ENCODE measurements at places on chromosomes 2 and 18.

DNA sequence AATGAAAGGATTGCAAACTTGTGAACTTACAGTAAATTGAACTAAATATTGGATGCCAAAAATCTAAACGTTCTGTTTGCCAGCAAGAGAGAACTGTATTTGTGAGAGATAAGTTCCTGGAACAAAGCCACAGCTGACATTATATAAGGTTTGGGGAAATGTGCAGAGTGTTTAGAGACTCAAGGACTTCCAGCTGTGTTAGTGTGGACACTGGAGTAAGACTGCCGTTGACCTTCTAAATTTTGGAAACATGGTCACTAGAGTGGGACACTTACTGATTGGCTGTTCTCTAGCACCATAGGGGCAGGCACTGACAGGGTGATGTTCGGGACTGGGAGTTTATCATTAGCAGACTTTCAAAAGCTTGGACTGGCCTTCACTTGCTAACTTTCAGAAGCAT lies 40.5 kb downstream of the SCN9A start:
- no peak for DNase-seq

- no peak for DNase-seq
These were observed 111.2 kb downstream of the PLB1 start for GRCh38 chr2:28606986-28607441.

DNA sequence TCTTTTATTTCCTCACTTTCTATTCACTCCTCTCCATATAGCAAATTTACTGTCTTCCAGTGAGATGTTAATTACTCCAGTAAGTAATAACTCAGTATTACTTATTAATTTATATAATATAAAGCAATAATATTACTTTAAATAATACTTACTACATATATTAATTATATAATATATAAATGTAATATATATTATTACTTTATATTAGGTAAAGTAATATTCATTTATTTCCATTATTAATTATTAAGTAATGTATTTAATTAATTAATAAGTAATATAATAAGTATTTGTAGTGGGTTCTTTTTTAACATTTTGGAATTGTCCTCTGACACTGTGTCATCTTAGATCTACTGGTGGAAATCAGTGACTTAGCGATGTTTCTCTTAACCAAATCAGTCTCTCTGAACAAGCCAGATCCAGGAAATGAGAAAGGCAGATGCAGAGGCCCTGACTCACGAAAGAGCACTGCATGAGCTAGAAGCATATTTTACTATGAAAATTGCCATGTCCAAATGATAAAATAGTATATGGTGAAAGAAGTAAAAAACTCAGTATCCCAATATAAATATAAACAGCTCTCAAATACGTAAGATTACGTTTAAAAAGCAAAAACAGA lies 115.9 kb downstream of the DSEL start:
- no peak for DNase-seq

GRCh38 chr2:232389327-232389726 lies 10.8 kb downstream of the ALPP start:
- DNase-seq: no peak

- DNase-seq: no peak
These were observed 1504.3 kb upstream of the PIK3C3 start for GRCh38 chr18:40450751-40451150.

DNA sequence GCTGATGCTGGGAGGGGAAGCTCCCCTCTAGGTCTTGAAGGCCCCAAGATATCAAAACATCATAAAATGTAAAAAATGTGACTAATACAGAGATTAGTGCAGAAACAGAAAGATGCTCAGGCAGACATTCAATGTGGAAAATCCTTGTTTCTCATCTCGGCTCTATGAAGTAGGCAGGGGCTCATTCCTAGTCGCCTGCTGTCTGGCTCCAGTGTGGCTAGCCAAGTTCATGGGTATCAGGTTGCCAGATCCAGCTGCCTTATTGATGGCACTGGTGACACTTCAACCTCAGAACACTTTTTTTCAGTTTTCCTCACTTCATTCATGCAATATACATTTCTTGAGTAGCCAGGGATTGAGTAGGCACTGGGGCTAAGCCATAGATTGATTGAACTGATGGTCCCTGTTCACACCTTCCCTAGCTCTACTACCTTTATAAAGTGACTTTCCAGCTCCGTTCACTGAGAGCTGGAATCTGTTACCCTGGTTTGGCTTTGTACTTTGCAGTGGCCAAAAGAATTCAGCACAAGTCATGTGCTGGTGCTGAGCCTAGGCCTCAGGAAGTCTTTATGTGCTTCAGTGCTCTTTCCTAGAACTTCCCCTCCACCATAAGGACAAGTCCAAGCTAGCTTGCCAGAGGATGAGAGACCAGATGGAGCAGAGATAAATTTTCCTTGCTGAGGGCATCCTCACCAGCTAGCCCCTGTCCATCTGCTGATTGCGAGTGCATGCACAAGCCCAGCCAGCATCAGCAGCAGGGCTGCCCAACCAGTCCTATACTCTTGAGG lies 373.6 kb upstream of the ST6GAL2 start:
- DNase-seq: no peak

DNA sequence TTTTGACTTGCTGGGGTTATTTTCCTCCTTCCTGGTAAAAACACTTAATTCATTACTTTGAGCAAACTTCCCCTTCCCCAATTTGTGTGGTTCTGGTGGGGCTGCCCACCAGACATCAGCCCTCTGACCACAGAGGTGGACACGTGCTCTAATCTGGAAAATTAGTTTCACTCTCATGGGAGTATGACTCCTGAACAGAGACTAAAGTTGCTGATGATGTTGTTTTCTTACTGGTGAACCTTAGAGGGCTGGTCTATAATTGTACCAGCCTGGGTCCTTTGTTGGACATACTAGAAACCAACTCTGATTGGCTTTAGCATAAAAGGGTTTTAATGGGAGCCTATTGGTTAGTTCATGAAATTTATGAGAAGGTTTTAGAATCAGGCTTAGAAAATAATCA lies 54.1 kb upstream of the ACYP2 start:
- DNase-seq: no peak

GRCh38 chr2:42775186-42775585 lies 11.3 kb upstream of the OXER1 start:
- no peak for DNase-seq

DNA sequence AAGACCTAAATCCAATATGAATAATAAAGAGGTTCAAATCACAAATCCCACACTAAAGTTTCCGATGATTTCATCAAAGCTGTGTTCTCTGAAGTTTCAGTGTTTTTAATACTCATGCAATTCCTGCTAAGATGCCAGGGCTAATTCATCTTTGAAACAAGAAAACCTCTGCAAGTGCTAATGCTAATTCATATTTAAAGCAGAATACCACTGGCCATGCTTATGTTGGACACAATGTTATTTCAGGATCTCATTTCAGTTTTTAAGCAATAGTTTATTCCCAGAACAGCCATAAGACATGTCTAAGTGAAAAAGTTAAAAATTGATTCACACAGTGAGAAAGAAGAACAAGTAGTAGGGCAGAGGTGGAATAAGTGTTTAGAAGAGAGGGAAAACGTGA lies 62.8 kb downstream of the GRB14 start:
- DNase-seq: no peak

GRCh38 chr2:230905448-230906421 lies 19.3 kb downstream of the GPR55 start:
- no peak for DNase-seq

DNA sequence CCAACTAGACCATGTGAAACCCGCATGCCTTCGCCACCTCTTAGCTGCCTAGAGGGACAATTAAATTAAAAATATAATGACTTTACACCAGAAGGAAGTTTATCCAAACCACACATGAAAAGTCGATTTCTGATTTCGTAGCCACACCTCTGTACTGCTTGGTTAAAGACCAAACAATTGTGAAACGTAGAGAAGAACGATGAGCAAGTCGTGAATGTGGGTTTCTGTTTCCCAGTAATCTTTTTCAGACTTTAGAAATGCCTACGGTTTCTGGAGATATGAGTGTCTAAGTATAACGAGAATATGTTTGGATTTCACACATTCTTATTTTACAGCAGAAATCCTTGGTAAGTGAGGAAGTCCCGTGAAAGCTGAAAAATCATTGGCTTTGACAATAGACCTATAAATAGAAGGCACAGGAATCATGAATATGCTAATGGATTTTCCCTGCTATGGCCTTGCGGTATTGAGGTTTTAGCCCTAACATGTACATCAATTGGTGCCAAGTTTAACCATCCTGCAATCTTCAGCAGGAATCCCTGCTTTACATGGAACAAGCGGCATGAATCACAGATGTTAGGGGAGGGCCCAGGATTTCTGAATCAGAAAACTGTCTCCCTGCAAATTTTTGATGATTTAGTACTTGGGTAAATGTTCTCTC lies 105.6 kb downstream of the TTC32 start:
- DNase-seq: no peak

- DNase-seq: no peak
These were observed 22.7 kb downstream of the MGAT5 start for GRCh38 chr2:134276381-134277172.

DNA sequence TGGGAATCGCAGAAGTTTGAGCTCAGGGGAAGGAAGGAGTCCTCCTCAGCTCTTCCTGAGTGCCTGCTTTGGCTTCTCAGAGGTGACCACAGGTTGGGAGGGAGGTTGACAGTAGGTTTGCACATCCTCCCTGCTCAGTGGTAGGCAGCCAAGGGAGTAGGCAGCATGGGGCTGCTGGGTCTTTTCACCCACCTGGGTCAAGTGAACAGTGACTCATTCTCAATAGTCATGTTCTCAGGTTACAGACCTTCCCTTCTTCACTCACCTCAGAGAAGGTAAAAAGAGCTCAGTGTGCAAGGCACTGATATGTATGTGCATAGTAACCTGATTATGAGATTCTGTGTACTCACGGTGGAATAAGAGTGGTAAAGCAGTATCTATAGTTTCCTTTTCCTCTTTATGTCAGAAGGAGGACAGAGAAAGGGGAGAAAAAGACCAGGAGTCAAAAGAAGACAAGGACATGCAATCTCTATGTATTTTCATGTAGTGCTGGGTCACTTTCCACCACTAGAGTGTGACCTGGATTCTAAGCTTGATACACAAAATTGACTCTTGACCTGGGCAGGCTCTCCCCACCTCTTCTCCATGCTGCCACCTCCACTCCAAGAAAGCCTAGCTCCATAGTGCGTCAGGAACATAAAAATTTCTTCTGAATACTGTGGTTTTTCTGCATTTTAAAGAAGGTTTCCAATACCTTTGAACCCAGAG lies 36.5 kb upstream of the ASNSD1 start:
- no peak for DNase-seq

GRCh38 chr2:68431316-68431972 lies 35.6 kb downstream of the FBXO48 start:
- DNase-seq: no peak

DNA sequence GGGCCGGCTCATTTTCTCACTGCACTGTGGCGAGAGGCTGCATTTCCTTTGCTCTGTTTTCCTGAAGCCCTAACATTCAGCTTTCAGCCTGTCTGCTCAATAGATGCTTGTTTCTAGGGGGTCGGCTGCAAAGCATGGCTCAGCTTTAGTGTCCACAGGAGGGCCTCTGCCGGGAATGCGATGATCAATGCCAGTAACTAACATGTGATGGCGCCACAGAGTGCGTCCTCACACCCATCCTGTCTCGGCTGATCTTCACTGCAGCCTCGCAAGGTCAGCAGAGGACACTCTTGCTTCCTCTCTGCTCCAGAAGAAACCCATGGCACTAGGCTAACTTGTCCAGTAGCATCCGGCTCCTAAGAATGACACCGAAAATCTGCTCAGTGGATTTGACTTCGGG lies 156.4 kb upstream of the PXDN start:
- no peak for DNase-seq

DNA sequence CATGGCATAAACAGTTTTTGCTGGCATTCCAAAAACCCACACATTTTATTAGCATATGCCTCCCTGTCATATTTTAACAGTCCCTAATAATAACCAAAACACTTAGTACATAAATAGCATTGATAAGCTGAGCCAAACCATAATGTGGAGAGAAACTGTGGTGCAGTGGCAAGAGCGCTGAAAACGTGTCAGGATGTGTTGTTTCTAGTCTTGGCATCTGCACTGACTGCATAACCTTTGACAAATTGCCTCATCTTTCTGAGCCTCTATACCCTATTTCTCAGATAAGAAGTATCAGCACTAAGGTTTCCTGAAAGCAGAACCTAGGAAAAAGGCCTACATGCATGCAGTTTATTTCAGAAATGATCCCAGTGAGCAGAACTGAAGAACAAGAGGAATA lies 41.4 kb downstream of the RAD51AP2 start:
- DNase-seq: no peak
